ENCODE measurements at places on chromosomes 3 and 15.

GRCh38 chr15:77044228-77045042 lies 26.5 kb downstream of the TSPAN3 start:
- DNase-seq, result no peak

GRCh38 chr3:115160295-115160694 lies 13.2 kb upstream of the ZBTB20 start:
- no peak for DNase-seq

GRCh38 chr3:143476965-143477640 lies 357.5 kb downstream of the CHST2 start:
- DNase-seq, result no peak

DNA sequence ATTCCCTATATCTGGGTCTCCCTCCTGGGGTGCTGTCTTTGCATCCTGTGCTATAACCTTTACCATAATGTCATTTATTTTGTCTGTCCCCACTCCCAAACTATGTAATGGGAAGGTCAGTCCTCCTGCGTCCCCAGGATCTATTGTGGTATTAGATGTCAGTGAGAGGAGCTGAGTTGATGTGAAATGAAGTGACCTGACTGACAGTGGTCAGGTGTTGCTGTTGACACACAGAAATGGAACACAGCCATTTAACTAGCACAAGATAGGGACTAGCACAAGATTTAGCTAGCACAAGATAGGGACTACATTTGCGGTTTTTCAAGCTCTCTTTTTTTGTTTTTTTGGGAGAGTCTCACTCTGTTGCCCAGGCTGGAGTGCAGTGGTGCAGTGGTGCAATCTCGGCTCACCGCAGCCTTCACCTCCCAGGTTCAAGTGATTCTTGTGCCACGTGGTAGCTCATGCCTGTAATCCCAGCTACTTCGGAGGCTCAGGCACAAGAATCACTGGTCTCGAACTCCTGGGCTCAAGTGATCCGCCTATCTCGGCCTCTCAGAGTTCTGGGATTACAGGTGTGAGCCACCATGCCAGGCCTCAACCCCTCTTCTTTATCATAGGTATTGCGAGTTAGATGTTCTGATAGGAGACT lies 5.2 kb downstream of the NGRN start:
- DNase-seq, result no peak

- no peak for DNase-seq
Observed at GRCh38 chr3:98099848-98100247, 12.9 kb downstream of the OR5AC2 start.

GRCh38 chr3:3802046-3802445 lies 2.8 kb downstream of the LRRN1 start:
- DNase-seq, result no peak

GRCh38 chr3:58698246-58698645 lies 31.7 kb upstream of the FAM3D start:
- DNase-seq, result no peak

GRCh38 chr3:157938154-157938779 lies 168.0 kb downstream of the SHOX2 start:
- DNase-seq, result no peak

DNA sequence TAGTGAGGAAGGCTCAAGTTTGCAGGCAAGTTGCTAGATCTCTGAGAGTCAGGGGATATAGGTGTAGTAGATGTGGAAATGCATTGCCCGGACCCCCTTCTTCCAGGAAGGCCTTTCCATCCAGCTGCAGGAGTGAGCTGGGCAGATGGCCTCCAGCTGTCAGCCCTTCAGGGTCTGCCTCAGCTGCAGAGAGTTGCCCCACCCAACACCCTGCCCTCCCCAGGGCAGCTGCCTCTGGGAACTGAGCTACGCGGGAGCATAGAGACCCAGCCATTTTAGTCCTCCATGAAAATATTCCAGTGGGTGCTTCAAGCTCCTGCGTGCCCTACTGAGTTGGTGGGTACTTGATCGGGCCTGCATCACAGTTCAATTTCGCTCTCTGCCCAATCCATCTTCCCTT lies 29.6 kb downstream of the SPG21 start:
- no peak for DNase-seq

GRCh38 chr3:39065197-39065596 lies 13.4 kb downstream of the WDR48 start:
- no peak for DNase-seq

- DNase-seq, result no peak
Observed at GRCh38 chr3:77571971-77572715, 532.2 kb downstream of the ROBO2 start.

DNA sequence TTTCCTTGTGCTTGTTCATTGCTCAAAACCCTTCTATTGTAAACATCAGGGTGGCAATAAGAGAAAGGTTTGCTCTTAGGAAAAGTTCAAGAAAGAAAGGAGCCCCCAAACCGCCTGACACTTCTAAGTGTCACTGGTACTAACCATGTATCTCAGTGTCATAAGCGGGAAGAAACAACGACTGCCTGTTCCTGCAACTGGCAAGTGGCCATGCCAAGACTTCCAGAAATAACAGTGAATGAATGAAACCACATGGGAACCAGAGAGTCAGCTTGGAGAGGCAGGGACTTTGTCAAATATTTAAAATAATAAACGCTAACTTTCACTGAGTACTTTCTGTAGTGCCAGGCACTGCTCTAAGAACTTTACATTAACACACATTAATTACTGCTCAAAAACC lies 1.1 kb downstream of the PLSCR2 start:
- no peak for DNase-seq

- no peak for DNase-seq
Observed at GRCh38 chr3:193124861-193125260, 116.2 kb upstream of the PLAAT1 start.

- peak; percentile 8 for DNase-seq
Observed at GRCh38 chr3:55416331-55416821, 70.7 kb downstream of the WNT5A start.

DNA sequence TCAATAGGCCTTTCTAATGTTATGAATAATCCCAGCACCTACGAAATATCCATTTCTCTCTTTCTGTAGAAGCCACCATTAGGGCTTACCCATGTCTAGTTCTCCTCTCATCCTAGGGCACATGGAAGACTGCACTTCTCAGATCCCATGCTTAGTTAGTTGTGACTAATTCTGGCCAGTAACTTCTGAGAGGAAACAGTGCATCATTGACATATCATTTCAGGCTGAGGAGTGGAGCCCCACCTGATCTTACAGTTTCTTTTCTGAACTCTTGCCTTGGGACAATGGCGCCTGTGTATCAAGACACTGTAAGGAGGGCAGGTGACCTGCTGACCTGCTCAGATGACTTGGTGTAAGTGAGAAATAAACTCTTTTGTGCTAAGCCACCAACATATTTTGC lies 39.4 kb upstream of the TBL1XR1 start:
- DNase-seq, result no peak

DNA sequence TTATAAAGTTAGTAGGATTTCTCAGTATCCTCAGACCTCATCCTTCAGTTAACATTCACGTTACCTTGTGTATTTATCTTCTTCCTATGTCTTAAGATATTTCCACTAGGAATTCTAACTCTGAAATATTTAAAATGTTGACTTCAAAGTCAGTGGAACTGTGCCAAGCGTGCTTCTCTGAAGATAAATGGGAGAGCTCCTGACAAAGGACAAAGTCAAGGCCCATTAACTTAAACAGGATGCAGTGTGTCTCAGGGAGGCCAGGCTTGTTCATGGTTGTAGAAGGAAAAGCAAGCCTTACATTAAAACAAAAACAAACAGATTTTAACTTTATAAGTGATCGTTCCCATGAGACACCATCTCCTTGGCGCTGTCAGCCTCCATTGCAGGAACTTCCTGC lies 41.5 kb downstream of the ABHD17C start:
- DNase-seq, result no peak

- DNase-seq, result no peak
Observed at GRCh38 chr3:66476852-66477381, 23.9 kb downstream of the LRIG1 start.

DNA sequence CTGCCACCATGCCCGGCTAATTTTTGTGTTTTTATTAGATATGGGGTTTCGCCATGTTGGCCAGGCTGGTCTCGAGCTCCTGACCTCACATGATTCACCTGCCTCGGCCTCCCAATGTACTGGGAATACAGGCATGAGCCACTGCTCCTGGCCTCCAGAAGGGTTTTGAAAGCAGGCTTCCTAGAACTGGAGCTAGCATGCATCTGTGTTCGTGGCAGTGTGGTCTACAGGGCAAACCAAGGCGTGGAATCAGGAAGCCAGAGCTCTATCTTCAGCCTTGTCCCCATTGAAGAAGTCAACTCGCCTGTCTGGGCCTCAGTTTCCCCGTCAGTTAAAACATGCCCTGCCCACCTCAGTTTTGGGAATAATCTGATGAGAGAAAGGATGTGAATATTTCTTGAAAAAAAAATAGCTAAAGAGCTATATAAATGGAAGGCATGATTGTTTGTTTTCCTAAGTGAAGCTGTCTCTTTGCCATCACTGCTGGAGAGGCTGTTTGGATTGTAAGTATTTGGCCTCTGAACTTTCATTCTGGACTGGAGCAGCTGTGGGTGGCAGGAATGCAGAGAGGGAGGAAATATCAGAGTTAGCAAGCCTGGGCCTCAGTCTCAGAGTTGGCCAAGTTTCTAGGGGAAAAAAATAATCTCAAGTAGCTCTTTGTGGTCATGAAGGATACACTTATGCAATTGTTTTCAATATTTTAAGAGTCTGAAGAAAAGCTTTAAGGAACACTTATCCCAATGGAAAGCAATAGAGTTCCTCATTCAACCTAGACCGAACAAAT lies 36.5 kb upstream of the UACA start:
- DNase-seq, result no peak

DNA sequence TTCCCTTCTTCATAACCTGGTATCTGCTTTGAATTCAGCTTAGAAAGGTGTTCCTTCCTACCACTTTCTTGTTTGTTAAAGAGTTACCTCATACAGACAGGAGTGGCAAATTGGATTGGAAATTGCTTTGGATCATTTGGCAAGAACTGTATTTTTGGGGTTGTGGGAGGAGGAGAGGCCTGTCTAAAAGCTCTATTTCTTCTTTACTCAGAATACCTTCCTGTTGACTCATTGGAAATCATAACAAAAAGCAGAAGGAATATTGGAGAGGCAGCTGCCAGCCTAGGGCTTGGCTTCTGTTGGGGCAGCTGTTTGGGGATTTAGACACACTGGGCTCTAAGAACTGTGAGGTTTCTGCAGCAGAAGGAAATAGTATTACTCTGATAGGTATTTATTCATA lies 14.2 kb downstream of the IQGAP1 start:
- no peak for DNase-seq

DNA sequence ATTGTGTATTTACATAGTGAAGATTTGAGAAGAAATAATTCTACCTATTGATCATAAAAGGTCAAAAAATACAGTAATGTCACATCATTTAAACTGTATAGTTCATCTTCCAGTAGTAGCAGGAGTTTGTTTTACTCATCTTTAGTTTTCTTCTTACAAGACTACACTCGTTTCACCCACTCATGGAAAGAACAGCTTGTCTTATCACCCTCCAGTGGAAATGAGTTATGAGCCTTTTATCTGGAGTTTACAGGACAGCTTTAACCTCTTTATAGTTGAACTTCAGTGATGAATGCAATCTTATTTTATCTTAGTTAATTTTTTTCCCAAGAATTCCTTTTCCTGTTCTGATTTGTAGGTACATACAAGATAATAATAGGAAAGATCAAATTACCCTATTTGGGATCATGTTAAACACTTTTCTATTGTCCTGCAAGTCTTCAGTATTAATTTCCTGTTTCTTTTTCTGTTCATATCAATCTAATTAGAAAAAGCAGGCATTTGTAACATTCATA lies 36.8 kb downstream of the RBMS3 start:
- no peak for DNase-seq

GRCh38 chr3:62600033-62600432 lies 226.7 kb upstream of the FEZF2 start:
- DNase-seq, result no peak

DNA sequence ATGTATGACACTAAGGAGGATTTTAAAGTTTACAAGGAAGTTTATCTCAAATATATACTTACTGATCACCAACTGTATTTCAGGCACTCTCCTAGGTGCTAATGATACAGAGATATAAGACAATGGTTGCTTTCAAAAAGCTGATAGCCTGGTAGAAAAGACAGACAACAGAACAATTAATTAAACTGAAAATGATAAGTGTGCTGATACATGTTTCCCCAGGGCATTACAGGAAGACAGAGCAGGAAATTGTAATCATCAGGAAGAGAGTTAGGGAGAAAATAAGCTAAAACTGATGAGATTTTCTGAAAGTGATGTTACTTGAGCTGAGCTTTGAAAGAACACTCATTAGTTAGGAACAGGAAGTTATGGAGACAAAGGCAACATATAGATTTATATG lies 229.7 kb downstream of the RSRC1 start:
- DNase-seq, result no peak

DNA sequence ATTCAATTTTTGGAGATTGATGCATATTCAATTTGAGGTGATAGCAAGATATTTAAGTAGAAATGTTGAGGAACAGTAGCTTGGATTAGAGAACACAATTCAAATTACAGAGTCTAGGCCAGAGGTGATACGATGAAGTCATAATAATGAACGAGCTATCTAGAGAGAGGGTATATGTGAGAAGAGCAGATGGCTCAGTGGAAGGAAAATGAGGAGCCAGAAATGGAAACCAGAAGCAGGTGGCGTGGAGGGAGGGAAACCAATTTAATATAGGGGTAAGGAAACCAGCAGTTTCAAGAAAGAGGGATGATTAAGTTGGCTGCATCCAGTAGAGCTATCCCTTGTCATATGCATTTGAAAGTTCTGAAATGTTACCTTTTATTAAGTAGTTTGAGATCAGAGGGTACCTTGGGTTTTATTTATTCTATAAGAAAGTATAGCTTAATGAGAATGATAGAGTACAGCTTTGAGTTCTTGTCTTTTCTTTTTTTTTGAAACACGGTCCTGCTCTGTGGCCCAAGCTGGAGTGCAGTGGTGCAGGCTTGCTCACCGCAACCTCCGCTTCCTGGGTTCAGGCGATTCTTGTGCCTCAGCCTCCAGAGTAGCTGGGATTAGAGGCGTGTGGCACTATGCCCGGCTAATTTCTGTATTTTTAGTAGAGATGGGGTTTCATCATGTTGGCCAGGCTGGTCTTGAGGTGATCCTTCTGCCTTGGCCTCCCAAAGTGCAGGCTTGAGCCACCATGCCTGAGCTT lies 22.1 kb downstream of the NCK1 start:
- no peak for DNase-seq

- DNase-seq, result no peak
Observed at GRCh38 chr15:75640483-75641178, 607 bp upstream of the IMP3 start.

DNA sequence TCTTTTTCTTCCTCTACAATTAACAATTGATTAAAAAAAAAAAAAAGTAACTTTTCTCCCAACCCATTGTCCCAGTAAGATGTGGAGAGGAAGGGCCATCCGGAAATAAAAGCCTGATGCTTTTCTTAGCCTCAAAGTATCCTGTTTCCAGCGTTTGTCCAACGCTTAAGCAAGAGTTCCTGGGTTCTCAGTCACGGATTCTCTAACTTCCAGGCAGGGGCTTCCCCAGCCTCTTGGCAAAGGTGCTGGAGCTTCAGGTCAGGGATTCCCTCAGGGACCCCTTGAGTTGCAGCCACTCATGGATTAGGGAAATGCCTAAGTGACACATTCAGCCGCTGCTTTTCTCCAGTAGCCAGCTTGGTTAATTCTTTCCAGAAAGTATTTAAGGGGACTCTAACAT lies 22.3 kb upstream of the C2CD4B start:
- DNase-seq, result no peak

- no peak for DNase-seq
Observed at GRCh38 chr3:14393440-14394106, 8.8 kb upstream of the SLC6A6 start.

Measured in H54 (cell line).